ENCODE measurements at places on chromosomes 11 and 22.

DNA sequence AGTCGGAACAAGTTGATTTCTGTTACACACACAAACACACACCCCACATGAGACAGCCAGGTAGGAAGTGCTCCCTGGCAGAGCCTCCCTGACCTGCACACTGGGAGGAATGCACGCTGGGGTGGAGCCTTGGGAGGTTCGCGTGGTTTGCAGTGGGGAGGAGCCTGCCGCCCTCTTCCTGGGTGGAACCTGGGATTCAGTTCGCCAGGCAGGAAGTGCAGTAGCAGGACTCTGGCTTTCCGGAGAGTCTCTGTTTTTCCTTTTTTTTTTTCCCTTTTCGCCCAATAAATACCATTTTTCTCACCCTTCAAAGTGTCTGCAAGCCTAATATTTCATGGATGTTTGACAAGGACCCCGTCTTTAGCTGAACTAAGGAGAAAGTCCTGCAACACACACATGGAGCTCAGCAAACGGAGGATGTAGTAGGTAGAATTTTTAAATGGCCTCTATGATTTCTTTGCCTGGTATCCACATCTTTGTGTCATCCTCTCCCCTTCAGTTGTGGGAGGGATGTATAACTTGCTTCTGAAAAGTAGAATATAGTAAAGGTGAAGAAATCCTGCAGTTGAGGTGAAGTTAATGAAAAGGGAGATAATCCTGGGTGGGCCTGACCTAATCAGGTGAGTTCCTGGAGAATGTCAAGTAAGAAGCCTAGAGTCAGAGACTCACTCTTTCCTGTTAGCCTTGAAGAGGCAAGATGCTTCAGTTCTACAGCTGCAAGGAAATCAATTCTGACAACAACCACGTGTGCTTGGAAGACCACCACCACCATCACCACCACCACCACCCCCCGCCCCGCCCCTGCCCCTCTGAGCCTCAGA is 72.9 kb downstream of the PIWIL4 start:
- DNase-seq: no peak

- no peak for DNase-seq
These were observed 15.5 kb downstream of the RAB30 start for GRCh38 chr11:83056204-83056603.

- DNase-seq: no peak
These were observed 39.1 kb upstream of the LIPT2 start for GRCh38 chr11:74532501-74533246.

GRCh38 chr11:1548221-1549070 is 23.6 kb downstream of the DUSP8 start:
- no peak for DNase-seq
